ENCODE measurements at places on chromosomes 7 and 10. TPM values are rescaled to one million over a fixed set of nuclear protein-coding genes. Genes with fewer than 3 reads are reported as not detected.
A peak's percentile ranks its signal among the peaks of the same experiment; 100 is the strongest.

DNA sequence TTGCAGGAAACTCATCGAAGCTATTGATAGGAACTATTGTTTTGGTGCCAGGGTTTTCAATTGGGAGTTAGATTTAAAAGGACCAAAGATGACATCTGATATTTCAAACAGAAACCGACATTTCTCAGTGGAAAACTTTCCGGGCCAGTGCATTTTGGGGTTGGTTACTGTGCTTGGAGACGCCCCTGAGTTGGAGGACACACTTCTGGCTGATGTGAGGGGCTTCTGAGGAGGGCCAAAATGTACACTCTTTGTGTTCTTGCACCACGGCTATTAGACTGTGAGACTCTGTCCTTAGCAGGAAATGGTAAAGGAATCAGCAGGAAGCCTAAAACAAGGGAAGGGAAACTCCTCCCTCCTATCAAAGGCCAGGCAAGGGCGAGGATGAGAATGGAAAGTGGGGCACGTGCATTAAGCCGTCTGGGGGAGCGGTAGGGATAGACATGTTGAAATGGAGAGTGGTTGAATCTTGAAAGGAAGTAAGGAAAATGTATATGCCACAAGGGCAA is 1.8 kb upstream of the SRGN start:
- DNase-seq: peak; percentile 53

GRCh38 chr7:131483586-131483985 is 72.8 kb downstream of the PODXL start:
- no peak for DNase-seq

GRCh38 chr10:51400392-51401096 is 298.9 kb downstream of the CSTF2T start:
- DNase-seq: no peak

SCART1 gene
- total RNA-seq: 0.73 TPM

CALML3 gene
- total RNA-seq: not detected

Data from pulmonary artery endothelial cell (primary cell).